GM23338 (cell line): ENCODE measurements at places on chromosomes 5 and 9.

DNA sequence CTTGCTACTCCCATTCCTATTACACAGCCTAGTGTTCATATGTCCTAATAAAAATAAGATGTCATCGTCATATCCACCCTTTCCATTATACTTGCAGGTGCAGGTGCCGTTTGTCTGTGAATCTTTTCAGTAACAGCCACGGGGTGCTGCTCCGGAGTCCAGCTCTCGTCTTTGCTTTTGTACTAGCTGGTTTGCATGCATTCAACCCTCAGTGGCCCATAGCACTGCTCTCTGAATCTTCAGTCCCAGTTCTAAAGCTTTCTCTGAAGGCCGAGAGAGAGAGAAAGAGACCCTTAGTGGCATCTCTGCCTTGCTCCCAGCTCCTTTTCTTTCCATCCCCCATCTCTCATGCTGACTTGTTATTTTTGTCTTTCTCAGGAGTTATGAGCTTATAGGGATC, 468.5 kb downstream of the TMEM232 start:
- DNase-seq = no peak

GRCh38 chr5:174108745-174109144, 63.2 kb downstream of the NSG2 start:
- DNase-seq = no peak

- no peak for DNase-seq
Observed at GRCh38 chr5:143921525-143922311, 109.8 kb downstream of the HMHB1 start.

DNA sequence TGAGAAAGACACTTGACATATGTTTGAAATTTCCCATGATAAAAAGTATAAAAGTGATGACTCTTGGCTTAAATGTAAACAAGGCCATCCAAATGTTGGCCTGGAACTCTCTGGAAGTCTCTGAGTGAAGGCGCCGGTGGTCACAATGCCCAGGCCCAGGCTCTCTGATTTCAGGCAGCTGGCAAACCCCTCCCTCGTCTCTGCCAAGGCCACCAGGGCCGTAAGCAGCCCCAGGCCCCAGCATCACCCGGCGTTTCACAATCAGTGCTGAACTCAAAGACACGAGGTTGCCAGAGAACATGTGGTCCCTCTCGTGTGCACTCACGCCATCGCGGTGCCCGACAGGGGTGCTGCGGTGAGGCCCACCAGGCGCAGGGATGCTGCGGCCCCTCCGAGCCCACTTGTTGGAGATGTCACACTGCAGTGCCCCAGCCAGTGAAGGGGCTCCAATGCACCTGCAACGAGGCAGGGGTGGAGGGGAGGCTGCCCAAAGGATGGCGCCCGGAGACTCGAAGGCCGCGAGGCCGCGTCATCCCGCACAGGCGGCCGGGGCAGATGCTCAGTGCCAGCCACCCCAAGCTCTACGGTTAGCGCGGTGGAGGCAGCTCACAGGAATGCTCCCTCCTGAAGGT, 15.0 kb downstream of the LPCAT1 start:
- DNase-seq = no peak

DNA sequence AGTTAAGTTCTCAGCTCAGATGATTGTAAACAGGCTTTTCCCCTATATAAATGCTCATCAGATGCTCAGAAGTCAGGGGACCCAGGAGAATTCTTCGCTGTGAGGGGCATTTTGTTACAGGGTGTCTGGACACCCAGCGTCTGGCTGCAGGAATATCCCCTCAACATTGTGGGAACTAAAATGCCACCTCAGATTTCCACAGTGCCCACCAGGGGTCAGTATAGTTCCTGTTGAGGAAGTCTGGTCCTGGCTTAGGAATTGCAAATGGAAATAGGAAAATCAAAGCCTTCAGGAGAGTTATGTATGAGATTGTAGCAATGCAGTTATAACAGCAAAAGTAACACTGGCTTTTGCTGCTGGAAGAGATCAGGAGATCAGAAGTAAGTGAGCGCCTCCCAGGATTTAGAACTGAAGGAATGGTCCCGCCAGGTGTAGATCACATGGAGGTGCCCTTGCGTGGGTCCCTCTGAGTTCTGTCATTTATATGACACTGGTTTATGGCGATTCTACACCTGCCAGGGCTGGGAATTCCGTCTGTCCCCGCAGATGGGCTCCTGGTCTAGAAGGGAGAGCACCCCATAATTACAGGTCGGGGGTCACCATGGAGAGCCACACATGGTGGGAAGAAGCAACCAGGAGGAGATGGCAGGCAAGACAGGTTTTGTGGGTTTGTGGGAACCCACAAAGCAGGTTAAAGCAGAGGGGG, 47.1 kb upstream of the CTSL start:
- peak; percentile 86 for DNase-seq

DNA sequence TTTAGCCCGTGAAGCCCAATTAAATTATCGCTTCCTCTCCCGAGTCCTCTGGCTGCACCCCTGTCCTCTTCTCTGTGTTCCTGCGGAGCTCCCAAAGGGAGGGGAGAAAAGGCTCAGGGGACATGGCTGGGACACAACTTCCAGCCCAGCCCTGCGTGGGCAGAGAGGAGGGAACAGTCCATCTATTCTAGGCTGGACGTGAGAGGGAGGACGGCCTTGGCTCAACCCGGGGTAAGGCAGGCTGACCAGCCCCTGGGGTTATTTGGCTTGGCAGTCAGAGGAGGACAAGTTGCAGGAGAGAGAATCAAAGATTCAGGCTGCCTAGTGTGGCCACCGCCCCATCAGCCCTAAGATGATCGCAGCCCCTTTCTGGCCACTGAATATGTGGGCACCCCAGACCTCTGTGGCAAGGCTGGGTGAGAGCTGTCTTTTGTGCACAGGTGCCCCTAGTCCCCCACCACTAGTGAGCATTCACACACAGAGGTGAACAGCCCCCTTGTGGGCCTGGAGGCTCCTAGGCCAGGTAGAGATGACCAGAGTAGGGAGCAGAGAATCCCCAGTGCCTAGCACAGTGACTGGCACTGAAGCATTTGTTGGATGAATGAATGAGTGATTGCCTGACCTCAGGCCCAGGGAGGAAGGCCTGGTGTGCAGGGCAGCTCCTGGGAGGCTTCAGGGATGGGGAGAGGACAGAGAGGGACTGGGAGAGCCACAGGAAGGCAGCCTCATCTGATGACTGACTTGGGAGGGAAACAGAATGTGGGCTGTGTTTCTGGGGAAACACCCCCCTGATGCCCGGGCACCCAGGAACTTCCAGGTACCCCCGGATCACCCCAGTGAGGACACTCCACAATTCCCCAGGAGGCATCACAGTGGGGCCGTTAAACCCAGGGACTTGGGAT, 133.9 kb downstream of the C9orf50 start:
- no peak for DNase-seq

DNA sequence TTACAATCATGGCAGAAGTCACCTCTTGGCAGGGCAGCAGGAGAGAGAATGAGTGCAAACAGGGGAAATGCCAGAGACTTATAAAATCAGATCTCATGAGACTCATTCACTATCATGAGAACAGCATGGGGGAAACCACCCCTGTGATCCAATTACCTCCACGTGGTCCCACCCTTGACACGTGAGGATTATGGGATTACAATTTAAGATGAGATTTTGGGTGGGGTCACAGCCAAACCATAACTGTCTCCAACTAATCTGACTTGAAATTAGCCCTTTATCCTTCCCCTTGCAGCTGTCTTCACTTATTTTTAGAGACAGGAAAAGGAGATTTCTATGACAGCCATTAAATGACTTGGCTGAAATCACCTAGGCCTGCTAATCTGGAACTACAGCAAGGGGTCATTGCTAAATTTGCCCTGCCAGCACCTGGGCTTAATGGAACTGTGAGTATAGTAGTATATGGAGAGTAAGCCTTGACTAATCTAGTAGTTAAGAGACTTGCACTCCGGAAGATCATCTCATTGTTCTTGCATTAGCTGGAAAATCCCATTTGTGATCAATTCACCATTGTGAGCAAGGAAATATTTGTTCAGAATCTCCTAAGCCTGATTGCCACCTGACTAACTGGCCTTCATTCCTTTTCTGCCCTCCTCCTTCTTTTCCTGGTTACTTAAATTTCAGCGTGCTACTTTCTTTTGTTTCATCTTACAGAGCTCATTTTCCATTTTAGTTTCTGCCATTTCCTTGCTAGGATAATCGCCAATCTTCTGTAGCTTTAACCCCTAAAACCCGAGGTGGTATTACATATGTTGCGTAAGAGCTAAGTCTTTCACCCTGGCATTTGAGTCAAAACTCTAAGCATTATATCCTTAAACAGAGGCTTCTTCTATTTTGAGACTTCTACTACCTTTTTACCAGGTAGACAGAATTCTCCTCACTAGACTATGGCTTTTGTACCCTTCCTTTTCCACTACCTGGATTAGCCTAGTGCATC, 65.3 kb upstream of the RUSC2 start:
- DNase-seq = no peak
